Nephron progenitor cell (in vitro differentiated cells): ENCODE measurements at places on chromosomes 1 and 21.

GRCh38 chr1:114094675-114095074 lies 59.0 kb downstream of the SYT6 start:
- no peak for DNase-seq

- no peak for DNase-seq
These were observed 33.6 kb downstream of the KIF26B start for GRCh38 chr1:245188403-245188802.

DNA sequence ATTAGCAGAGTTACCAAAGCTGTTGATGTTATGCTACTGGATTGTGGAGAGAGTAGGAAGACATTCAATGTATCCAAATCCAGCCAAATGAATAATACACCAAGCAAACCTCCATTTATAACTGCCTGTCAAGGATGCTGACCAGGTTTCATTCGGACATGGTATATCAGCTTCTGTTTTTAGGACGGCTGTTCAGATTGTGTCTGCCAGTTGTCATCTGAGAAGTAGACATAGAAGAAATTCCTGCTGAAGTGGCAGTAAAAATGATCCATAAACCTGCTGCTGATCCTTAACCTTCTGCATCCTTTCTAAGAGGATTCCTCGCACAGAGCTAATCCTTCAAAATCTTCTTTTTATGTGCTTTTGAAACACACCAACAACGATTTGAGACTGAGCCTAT lies 663.6 kb upstream of the PLXNA2 start:
- DNase-seq = no peak

GRCh38 chr1:82483146-82483545 lies 682.4 kb downstream of the ADGRL2 start:
- DNase-seq = no peak

GRCh38 chr21:37469441-37469840 lies 102.9 kb downstream of the DYRK1A start:
- DNase-seq = no peak

DNA sequence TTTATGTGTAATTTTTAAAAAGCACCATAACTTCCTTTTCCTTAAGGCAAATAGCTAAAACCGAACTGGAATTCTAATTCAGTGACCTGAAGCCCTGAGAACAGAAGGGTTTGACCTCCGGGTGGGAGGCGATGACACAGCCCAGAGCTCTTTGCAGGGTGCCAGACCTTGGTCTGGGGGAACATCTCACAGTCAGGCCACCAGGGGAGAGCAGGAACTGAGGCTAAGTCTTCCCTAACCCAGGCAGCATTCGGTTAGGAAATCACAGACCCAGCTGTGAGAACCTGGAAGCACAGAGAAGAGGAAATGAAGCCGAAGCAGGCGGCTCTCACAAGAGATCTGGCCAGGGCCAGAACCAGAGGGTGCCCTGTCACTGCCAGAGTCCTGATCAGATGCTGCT lies 444.8 kb downstream of the TTLL7 start:
- peak; percentile 2 for DNase-seq

GRCh38 chr1:184822267-184822666 lies 67.6 kb upstream of the EDEM3 start:
- DNase-seq = no peak

DNA sequence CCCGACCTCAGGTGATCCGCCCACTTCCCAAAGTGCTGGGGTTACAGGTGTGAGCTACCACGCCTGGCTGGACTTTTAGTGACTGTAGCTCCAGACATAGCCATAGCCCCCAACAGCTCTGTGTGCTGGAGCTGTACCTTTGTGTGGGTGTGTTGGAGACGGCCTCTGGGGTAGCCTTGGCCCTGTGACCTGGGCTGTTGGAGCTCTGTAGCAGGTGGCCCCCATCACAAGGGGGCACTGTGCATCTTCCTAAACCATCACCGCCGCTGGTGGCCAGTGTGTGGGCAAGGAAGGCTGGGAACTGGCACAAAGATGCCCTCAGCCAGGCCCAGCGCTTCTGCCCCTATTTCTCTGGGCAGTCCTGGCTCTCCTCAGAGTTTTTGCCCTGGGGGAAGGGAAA lies 38.4 kb upstream of the FOXO6 start:
- peak; percentile 50 for DNase-seq

GRCh38 chr1:34625521-34626015 lies 129.3 kb upstream of the GJB5 start:
- DNase-seq = no peak

GRCh38 chr1:204104331-204105130 lies 31.6 kb downstream of the SOX13 start:
- no peak for DNase-seq

- no peak for DNase-seq
These were observed 73.7 kb downstream of the KCNN3 start for GRCh38 chr1:154796303-154796892.

GRCh38 chr1:53685272-53686051 lies 53.5 kb downstream of the GLIS1 start:
- DNase-seq = peak; percentile 46

DNA sequence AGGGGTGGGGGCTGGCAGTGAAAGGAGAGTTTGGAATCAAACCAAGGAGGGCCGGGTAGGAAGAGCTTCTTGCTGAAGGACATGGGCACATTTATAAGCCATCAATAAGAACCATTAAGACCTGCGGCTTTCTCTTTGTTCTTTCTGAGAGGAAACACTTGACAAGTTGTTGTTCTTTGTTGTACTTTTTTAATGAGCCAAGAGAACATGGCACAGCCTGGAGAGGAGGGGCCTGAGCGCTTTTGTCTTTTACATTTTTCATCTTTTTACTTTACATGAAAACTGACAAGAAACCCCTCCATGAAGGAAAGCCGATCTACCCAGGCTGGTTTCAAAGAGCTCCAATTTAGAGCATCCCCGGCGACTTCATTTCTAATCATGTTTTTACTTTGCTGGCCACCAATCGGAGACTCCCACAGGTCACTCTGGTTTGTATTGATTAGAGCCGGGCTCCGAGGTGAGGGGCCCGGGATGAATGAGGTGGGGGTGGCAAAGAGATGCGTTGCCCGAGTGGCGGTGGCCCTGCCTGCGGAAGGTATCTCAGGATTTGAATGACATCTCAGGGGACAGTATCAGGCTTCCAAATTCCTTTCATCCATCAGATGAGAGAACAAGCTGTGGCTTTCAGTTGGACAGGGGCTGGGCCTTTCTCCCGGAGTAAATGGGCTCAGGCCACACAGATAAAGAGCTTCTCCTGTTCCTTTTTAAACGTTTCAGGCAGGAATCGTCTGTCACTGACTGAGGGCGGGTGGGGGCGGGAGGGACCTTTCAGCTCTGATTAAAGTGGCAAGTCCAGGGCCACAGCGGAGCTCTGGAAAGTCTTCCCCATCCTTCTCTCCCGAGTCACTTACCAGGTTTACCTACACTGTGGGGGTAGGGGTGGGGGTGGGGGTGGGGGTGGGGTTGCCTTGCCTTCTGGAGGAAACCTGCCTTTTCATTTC lies 138.8 kb upstream of the ARHGEF16 start:
- DNase-seq = no peak
